ENCODE measurements at places on chromosomes 16 and 17.

- no peak for DNase-seq
These were observed 19.1 kb downstream of the NPTX1 start for GRCh38 chr17:80457236-80457856.

- DNase-seq: peak; percentile 20
These were observed 8.5 kb downstream of the CCL18 start for GRCh38 chr17:36072431-36073121.

DNA sequence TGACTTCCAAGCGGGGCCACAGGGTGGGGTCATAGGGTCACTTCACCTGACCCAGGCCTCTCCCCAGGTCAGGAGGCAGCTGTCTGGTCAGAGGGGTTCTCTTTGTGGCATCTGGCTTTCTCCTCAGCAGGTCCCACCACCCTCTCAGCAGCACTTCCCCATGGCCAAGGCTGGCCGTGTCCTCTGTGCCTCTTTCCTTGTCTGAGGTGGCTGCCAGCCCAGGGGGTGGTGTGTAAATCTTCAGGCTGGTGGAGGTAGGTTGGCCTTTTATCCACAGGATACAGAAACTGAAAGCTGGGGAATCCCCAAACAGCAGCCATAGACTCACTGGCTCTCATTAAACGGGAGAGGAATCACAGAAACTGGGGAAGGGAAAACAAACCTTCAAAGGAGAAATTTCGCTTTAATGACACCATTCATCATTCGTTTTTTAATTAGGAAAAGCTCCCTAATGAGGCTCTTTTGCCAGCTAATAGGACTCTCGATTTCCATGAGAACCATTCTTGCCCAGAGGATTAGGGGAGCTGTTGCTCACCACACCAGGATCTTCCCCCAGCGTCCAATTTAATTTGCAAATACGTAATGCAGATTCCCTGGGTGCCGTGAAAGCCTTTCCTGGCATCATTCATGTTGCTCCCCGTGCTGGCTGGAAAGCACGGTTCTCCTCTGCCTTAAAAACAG, 18.0 kb downstream of the C17orf75 start:
- DNase-seq: no peak

DNA sequence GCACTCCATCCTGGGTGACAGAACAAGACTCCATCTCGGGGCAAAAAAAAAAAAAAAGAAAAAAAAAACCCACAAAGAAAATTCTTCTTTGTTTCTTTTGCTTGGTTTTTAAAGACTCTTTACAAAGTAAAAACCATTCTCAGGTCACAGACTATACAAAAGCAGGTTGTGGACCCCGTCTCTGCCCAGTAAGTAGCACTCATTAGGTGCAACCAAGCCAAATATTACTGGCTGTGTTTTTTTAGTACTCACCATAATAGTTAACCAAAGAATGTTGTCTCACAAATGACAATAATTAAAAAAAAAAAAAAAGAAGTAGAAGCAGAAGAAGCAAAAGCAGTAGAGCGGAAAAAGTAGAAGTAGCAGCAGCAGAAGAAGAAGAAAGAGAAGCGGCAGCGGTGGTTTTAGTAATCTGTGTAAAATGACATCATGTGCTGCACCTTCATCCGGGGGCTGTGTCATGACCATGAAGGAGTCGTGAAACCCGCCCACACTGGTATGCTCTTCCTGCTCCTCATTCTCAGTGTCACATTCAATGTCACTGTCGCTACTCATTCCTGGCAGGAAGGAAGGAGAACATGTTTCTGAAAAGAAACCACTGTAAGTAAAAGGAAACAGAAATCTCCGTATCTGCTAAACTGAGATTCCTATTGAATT, 105.4 kb downstream of the TRIM37 start:
- DNase-seq: peak; percentile 35

DNA sequence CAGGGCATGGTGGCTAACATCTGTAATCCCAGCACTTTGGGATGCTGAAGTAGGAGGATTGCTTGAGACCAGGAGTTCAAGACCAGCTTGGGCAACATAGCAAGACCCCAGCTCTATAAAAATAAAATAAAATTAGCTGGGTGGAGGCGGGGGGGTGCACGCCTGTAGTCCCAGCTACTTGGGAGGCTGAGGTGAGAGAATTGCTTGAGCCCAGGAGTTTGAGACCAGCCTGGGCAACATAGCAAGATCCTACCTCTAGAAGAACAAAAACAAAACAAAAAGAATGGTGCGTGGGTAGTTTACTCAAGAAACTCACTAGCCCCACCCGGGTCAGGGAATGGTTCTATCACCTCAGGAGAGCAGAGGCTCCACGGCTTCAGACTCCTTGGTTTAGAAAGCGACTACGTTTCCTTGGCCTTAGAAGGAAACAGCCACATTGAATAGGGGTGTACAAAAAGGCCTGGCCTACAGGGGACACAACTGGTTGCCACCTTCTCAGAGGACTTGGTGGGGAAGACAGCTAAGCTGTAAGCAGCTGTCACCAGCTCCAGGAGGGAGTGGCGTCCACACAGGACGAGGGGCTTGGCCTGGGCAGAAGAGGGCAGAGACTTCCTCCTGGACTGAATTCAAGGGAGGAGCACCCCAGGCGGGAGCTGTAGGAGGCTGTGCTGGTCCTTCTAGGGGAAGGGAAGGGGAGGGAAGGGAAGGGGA, 716 bp downstream of the TK1 start:
- no peak for DNase-seq

DNA sequence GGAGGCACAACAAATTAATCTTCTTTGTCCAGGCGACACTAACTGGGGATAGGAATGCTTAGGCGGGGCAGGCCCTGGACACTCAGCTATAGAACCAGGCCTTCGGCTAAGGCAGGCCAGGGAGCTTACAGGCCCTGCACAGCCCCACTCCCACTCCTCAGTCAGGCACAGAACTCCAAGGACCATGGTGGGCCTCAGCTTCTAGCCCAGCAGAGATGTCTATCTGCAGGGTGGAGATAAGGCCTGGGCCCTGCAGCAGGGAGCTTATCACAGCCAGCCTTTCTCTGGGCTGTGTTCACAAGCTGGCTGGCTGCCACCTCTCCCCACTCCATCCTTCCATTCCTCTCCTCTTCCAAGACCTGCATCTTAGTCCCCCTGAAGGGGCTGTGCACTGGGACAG, 68.1 kb downstream of the TMEM132E start:
- no peak for DNase-seq

- no peak for DNase-seq
These were observed 173.6 kb downstream of the IRF8 start for GRCh38 chr16:86072328-86073102.

GRCh38 chr16:48622456-48623303, 12.7 kb upstream of the N4BP1 start:
- no peak for DNase-seq

GRCh38 chr16:56950881-56951771, 10.6 kb upstream of the CETP start:
- DNase-seq: peak; percentile 26
